Activated CD4-positive, alpha-beta T cell treated with anti-CD3 and anti-CD28 coated beads, Interleukin-2, amount 50 U/mL, for 16 hours (primary cell): ENCODE measurements at places on chromosomes 4 and X.

DNA sequence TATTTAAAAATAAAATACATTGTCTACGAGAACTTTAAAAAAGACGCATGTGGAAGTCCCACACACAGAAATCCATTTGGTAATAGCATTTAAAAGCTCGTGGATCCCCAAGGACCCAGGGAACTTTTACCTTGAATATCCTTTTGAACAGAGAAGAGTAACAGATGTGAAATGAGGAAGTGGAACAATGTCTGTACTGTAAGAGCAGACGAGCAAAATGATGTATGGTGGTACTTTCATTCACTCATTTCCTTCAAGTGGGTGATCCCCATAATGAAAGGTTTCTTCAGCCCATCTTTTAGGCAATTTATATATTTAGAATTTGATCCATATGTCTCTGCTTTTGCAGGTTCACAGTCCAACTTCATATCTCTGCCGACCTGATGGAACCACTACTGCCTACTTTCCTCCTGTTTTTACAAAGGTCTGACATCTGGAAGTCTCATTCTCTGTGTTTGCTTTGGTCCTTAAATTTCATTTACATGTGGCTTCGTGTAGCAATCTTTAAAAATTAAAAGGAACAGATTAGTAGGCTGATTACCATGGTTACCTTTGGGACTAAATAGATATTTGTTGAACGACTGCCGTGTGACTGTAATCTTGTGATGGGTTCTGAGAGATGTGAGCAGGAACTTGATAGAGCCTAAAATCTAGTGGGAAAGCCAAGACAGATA lies 188.4 kb downstream of the PALLD start:
- DNase-seq, result no peak

- no peak for DNase-seq
Observed at GRCh38 chr4:52618795-52619590, 40.1 kb downstream of the USP46 start.

GRCh38 chr4:152374606-152375285 lies 161.1 kb downstream of the FBXW7 start:
- DNase-seq, result peak; percentile 43

GRCh38 chr4:99934891-99935290 lies 11.5 kb downstream of the DNAJB14 start:
- no peak for DNase-seq

- peak; percentile 71 for DNase-seq
Observed at GRCh38 chrX:130857207-130857606, 45.8 kb downstream of the ENOX2 start.

GRCh38 chrX:154116426-154117211 lies 19.1 kb upstream of the MECP2 start:
- no peak for DNase-seq

GRCh38 chr4:38523524-38524448 lies 140.2 kb upstream of the KLF3 start:
- peak; percentile 94 for DNase-seq

- DNase-seq, result no peak
Observed at GRCh38 chrX:139692506-139692849, 15.5 kb downstream of the MCF2 start.

DNA sequence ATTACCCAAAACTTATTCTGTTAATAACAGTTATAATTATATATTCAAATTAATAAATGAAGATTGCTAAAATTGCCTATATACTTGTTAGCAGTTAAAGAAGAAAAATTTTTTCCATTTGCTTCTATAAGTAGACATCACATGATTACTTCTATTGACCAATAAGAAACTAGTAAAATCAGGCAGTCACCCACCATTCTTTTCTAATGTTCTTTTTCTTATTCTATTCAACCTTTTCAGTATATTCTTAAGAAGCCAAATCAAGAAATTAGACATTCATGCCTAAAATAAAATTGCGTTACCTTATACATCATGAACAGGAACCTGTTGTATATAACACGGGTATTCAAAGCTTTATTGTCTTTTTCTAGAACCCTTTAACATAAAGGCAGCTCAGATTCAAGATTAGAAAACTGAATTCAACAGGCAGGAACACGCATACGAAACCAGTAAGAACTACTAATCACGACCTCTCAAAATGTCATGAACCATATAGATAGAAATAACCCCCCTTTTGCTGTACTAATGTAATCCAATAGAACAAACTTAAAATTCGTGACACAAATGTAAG lies 568.1 kb upstream of the DIPK2B start:
- DNase-seq, result no peak

DNA sequence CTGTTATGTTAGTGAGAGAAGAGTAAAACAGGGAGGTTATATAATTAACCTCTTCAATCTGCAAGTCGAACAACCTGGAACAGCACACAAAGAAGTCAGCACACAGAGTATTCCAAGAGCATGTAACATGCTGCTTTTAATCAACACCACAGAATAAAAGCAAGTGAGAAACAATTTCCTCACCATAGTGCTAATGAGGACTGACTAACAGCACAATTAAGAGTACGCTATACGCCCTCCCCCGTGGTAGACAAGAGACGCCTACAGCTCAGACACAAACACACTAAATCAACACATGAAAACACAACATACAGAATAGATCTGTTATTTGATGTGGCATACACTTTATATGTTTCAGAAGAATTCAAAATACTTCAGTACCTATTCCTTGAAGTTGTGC lies 103.0 kb downstream of the PPP3CA start:
- no peak for DNase-seq

- DNase-seq, result no peak
Observed at GRCh38 chr4:63063760-63064159, 1345.5 kb downstream of the TECRL start.

DNA sequence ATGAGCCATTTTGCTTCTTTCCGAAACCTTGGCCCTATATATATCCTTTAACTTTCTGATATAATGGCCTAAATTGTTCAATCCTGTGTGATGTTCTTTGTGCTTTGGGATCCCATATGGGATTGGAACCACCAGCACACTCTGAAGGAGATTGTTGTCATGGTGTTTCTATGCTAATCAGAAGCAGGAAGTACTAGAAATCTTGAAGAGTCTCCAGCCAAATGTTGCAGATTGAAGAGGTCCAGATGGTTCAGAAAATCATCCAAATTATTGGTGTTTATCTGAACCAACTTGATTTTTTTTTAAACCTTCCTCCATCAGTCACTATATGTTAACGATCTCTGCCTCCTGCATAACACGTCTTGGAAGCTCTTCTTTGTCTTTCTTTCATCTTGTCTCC lies 72.8 kb downstream of the KIT start:
- DNase-seq, result no peak

GRCh38 chrX:74923942-74924448 lies 1.3 kb downstream of the NEXMIF start:
- DNase-seq, result no peak

GRCh38 chr4:88757776-88758175 lies 60.1 kb upstream of the NAP1L5 start:
- DNase-seq, result no peak

GRCh38 chrX:56761167-56761566 lies 32.1 kb downstream of the NBDY start:
- DNase-seq, result no peak

DNA sequence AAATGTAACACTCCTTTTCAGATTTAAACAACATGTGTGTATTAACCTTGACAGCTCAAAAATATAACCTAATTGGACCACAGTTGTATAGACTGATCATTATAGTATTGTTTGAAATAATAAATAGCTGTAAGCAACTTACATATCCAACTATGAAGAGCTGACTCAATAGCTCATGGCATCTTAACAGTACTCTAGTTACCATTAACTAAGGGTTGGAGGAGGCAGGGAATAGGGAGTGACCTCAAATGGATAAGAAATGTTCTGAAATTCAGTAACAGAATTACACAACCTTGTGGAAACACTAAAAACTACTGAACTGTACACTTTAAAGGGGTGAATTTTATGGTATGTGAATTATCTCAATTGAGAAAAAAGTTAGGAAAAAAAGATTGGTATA lies 136.5 kb upstream of the CPEB2 start:
- DNase-seq, result no peak

- DNase-seq, result peak; percentile 65
Observed at GRCh38 chrX:149871940-149872339, 9.0 kb upstream of the MAGEA8 start.

DNA sequence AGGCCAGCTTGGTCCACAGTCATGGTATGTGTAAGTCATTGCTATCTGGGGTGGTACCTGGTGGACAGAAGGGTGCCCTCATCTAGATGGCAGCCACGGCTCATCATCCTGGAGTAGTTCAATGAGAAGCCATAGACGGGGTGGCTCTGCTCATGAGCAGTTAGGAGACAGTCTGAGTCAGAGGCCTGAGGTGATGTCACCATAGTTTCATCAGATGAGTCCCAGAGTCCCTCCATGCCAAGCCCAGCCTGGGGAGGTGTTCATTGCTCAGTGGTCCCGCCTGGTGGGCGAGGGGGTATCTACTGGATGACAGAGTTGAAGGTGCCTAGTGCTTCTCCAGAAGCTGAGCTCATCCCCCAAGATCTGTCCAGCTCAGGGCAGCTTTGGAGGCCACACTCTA lies 49.8 kb downstream of the DLG3 start:
- DNase-seq, result peak; percentile 27

DNA sequence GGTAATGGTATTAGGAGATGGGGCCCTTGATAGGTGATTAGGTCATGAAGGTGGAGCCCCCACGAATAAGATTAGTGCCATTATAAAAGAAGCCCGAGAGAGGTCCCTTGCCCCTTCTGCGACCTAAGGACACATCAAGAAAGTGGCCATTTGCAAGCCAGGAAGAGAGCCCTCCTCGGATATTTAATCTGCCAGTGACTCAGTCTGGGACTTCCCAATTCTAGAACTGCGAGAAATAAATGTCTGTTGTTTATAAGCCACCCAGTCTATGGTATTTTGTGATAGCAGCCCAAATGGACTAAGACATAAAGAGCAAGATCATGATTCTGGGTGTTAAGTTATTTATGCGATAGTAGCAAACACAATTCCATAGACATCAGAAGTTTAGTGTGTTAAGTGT lies 192.2 kb downstream of the LDB2 start:
- DNase-seq, result no peak

DNA sequence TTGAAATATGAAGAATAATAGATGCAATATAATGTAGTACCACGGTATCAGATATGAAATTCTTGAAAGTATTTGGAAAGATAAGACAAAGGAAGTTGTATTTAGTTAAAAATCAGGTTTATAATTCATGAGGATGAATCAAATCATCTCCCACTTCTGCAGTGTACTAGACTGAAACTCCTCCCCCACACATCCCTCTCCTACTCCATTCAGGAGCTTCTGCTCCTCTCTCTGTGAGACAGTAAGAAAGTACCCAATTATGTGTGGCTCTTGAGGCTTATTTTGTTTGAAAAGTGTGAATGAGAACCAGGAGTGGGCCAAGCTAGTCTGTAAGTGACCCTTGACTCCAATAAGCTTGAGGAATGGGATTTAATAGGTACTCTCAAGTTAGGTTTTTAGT lies 9.5 kb downstream of the SLAIN2 start:
- DNase-seq, result no peak

- DNase-seq, result no peak
Observed at GRCh38 chr4:1029529-1029928, 18.1 kb downstream of the FGFRL1 start.

- no peak for DNase-seq
Observed at GRCh38 chrX:22323541-22323940, 50.8 kb downstream of the CBLL2 start.

- DNase-seq, result peak; percentile 1
Observed at GRCh38 chr4:172202480-172203076, 389.4 kb downstream of the GALNTL6 start.

- no peak for DNase-seq
Observed at GRCh38 chr4:172721659-172722058, 447.0 kb upstream of the GALNT7 start.

GRCh38 chr4:1598206-1599025 lies 85.7 kb downstream of the FAM53A start:
- DNase-seq, result no peak

- peak; percentile 27 for DNase-seq
Observed at GRCh38 chrX:24241822-24242648, 71.8 kb downstream of the SUPT20HL2 start.

DNA sequence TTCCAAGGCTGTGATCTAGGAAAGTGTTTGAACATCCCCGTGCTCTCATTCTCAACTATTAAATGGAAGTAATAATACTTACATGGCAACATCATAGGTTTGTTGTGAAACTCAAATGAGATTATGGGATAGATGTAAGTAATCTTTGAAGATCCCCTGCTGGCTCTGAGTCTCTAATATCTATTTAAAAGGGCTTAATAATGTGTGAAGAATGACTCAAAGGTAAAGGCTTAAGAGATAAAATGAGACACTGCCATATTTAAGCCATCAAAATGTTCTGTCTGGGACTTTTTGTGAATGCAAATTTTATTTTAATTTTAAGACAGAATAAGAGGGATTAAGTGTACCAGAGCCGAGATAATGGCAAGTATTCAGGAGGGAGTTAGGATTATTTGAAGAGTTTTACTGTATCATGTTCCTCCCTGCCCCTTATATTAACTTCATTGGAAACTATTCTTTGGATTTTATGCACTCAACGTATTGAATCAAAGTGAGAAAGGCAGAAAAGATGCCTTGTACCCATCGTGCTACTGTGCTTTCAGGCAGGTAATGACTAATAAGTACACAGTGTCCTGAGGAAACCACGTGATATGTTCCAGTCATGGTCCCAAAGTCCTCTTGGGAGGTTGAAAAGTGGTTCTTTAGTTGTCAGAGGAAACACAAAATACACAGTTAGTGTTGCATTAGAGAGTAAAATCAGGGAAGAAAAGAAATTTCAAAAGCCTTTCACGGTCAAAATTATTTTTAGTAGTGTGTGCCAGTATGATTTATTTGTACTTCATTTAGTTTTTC lies 192.4 kb downstream of the RBM46 start:
- no peak for DNase-seq

GRCh38 chrX:103616676-103617186 lies 9.0 kb downstream of the TCEAL3 start:
- DNase-seq, result no peak

DNA sequence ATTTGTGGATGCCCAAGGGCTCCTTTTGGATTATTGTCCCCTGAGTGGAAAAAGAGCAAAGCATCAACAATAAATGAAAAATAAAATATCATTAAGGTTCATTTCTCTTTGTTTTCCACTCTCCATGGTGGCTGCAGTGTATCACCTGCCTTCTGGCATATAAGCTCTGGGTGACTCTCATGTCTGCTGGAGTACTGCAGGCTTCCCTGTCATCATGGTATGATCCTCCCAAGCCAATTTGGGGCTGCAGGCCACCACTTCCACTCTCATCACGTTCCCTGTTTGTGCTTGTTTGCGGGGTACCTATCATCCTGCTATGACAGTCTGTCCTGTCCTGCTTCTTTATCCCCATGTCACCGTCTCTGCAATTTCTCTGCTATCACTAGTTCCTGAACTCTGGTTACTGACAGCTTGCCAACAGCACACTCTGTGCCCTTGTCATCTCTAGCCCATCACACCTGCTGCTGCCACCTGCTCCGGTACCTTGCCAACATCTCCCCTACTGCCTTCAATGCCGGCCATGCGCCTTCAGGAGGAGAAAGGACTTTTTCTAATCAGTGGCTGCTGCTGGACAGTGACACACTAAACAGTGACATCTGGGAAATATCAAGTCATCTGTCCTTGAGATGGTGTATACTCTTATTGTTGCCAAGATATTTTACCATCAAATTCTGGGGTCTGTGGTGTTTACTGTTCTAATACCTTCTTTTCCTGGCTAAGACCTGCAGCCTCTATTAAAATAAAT lies 23.0 kb upstream of the FGF5 start:
- no peak for DNase-seq

GRCh38 chr4:8766610-8767009 lies 105.0 kb downstream of the HMX1 start:
- no peak for DNase-seq

GRCh38 chr4:101670897-101671296 lies 119.6 kb upstream of the BANK1 start:
- no peak for DNase-seq
